ENCODE measurements at places on chromosomes 16 and 17.

DNA sequence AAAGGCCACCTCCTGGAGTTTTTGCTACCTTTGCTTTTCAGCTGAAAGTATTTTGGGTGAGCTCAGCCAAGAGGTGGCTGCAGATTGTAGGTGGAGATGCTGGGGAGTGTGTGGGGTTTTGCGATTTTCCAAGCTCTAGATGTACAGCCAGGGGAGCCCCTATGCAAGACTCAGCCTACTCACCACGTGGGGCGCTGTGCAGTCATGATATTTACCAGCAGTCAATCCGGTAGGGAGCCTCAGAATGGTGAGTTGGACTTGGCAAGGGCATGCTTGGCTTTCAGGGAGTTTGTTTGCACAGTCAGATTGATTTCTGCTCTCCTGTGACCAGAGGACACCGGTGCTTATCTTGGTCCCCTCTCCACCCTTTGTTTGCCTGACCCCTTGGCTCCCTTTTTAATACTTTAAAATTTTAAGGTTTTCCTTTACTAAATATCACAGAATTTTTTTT lies 175.3 kb downstream of the UTP18 start:
- no peak for DNase-seq

DNA sequence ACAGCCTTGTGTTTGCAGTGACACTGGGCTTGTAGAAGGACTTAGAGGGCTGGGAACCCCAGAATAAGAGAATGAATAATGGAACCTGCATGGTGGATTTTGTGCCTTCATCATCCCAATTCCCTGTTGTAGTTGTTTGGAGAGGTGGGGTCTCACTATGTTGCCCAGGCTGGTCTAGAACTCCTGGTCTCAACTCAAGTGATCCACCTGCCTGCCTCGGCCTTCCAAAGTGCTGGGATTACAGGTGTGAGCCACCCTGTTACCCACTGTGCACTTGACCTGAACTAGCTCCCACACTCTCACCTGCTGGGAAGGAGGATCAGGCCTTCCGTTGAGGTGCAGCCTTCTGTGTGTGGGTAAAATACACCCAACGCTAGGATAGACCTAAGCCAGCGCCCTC lies 55.4 kb downstream of the RAP1GAP2 start:
- DNase-seq, result no peak

DNA sequence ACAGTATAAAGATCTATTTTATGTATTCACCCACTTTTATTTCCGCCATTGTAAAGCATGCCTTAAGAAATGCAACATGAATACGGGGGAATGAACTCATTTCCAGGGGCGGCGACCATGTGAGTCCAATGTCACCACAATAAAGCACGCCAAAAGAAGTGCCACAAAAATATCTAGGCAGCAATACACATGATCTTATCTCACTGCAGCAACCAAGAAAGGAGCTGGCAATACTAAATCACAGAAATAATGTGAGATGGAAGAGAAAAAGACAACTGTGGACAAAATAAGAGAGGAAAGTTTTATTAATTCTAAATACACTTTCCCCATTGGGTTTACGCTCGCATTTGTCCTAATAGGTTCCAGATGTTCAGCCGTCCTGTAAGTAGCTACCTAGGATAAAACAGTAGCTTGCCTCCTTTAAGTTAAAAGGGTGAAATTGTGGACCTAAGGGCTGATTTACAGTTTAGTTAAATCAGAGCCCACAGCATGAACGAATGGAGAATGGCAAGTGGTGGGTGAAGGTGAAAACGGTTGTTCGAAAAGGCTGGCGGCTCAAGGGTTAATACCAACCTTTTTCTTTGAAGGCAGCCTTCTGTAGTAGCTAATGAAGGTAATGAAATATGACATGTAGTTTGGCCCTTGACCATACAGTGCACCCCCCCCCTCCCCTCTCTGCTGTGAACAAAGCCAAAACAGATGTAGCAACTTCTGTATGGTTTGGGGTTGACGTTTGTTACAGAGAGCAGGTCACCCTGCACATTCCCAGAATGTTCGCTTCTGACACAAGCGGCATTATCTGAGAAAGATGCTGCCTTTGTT lies 504.2 kb upstream of the PSMD7 start:
- no peak for DNase-seq

DNA sequence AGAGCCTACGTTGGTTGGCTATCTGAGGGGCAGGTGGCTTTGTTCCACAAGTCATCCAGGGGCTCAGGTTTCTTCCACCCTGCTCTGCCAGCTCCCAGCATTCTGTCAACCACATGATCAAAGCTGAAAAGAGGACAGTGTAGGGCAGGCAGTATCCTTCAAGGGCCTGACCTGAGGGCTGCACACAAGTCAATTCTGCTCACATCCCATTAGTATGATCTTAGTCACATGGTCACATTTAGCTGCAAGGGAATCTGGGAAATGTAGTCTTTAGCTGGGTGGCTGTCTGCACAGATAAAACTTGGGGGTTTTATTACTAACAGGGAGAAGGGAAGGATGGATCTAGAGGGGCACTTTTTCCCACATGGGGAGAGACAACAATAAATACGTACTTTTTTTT lies 97.3 kb downstream of the SALL1 start:
- no peak for DNase-seq

DNA sequence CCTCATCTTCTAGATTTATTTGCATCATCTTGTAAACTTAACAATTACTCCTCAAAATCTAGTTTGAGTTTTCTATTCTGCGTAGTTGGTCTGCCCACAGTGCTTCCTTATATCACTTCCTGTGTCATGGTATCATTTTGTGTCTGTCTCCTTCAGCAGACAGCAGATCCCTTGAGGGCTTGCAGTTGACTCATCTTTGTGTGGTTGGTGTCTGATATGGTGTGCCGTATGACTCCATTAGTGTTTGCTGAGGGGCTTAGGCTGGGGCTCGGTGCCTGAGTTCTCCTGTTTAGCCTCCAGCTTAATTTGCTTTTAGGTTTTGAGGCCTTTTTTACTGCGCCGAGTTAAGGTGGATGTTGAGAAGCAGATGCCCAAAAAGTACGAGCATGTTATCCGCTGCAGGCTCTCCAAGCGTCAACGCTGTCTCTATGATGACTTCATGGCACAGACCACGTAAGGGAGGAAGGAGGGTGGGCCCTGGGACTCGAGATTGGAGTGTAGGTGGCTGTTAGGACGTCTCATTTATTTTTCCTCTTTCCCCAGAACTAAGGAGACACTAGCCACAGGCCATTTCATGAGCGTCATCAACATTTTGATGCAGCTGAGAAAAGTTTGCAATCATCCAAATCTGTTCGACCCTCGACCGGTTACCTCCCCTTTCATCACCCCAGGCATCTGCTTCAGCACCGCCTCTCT lies 16.9 kb downstream of the SRCAP start:
- peak; percentile 15 for DNase-seq

DNA sequence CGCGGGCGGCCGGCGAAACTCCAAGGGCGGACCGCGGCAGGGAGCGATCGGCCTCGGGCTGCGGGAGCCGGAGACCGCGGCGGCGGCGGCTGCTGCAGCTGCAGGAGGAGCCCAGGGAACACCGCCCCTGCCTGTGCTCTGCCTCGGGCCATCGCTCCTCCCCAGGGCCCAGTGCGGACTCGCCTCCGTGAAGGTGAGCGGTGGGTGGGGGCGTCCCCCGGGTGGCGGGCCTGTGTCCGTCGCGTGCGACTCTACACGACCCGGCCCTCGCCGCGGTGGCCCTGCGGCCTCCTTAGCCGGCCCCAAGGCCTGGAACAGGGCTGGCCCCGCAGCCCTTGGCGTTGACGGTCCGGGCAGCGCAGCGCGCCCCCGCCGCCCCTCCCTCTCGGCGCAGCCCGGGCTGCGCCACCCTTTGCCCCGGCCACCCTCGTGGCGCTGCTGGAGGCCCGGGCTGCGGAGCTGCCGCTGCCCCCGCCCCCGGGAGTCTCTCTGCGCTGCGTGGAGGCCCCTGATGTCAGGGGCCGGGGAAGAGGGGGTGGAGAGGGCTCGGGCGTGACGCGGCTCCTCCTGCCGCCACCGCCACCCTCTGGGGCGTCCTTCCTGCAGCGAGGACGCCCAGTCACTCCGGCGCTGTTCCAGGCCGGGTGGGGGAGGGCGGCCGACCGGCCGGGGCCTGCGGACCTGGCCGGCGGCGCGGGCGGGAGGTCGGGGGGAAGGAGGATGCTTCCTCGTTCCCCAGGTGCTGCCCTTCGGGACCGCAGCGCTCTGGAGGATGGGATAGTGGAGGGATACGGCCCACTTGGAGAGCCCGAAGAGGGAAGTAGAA lies 485 bp downstream of the DYNLL2 start:
- peak; percentile 52 for DNase-seq

DNA sequence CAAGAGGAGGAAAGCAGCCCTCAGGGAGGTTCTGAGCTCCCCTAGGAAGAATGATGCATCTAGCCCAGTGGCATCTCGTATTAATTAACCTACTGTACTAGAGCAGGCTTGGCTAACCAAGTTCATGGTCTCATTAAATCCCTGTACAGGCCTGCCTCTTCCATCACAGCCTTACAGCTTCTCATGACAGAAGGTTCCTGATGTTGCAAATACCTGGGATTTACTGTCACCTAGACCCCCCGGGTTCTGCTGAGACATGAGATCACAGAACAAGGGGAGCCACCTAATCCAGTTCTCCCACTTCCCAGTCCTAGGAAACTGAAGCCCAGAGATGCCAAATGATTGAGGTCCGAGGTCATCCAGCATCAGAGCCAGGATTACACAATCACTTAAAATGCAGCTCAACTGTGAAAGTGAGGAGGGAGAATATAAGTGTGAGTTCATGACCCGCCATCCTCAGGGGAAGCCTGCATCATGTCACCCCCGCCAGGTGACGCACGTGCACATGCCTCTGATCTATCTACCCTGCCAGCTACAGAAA lies 23.9 kb downstream of the ACLY start:
- DNase-seq, result no peak

GRCh38 chr16:86362155-86362849 lies 148.0 kb upstream of the FOXF1 start:
- DNase-seq, result no peak

- no peak for DNase-seq
These were observed 221.3 kb downstream of the SNX29 start for GRCh38 chr16:12197812-12198211.

- no peak for DNase-seq
These were observed at the start of gene ABCA6 for GRCh38 chr17:69141431-69142174. Gene ABCA6, minus strand, starts transcription at chr17:69141895. Its CDS starts 1,192 bp downstream, at chr17:69140703.

DNA sequence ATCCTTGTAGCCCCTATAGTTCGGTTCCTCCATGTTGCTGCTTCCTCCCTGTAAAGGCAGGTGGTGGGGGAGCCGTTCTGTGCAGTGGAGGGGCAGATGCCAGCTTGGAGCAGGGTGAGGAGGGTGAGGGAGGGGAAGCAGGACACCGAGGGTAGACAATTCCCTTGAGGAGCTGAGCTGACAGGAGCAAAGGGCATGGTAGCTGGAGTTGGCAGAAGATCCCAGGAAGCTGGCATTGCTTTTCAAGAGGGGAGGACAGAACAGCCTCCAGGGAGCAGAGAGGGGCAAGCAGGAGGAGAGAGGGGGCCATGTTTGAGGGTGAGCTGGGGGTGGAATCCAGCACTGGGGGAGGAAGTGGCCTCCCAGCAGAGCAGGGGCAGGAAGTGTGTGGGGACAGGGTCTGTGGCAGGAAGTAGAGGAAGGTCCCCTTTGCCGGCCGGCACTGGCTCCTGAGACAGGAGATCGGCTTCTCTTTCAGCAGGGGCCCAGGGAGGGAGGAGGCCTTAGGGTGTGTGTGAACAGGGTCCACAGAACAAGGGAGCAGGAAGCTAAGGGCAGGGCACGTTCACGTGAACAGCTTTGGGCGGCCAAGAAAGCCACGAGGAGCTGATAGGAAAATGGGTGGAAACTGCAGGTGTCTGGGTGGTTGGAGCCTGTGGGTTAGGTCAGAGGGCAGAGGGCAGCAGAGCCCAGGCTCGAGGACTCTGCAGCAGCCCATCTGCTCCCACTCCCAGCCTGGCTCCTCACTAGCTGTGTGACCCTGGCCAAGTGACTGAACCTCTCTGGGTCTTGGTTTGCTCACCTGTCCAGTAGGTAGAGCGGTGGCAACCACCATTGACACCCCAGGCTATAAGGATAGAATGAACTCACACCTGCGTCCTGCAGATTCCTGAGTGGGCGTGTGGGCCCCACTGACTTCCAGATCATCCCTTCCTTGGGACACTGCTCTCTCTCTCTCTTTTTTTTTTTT lies 17.5 kb upstream of the SPNS2 start:
- no peak for DNase-seq

GRCh38 chr17:81500047-81500446 lies 12.6 kb downstream of the ACTG1 start:
- no peak for DNase-seq

GRCh38 chr17:55236316-55236715 lies 28.4 kb upstream of the HLF start:
- no peak for DNase-seq

DNA sequence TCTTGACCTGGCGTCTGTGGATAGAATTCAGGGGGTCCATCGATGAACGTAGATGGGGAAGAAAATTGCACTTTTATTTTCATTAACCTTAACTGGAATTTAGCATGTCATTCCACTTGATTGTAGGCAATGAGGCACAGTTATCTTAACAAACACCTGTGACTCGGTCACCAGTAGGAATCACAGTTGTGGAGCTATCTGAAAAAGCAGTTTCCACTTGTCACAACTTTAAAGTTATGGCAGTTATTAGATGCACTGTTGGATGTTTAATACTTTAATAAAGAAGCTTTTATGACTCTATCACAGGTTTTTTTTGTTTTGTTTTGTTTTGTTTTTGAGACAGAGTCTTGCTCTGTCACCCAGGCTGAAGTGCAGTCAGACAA lies 83.7 kb upstream of the LGALS9 start:
- no peak for DNase-seq

DNA sequence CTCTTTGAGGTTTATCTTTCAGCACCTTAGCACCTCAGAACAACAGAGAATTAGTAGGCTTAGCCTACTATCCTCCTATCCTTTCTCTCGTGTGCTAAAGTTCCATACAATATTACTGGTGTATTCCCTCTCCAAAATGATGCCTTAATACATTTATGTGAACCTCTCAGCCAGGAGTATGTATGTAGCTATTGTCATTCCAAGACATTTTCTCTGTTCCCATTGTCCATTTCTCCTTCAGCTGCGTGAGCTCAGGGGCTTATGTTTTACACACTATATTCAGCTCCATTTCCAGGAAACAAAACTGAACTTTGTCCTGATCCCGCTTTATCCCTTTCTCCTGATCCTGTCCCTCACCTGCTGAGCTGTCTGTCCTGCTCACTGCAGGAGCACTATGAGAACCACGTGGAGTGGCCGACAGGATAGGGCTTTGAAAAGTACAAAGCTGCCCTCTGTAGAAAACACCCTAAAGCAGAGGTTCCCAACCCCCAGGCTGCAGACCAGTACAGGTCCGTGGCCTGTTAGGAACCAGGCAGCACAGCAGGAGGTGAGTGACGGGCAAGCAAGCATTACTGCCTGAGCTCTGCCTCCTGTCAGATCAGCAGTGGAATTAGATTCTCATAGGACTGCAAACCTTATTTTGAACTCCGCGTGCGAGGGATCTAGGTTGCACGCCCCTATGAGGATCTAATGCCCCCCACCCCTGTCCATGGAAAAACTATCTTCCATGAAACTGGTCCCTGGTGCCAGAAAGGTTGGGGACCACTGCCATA lies 55.7 kb downstream of the CENPV start:
- DNase-seq, result no peak
